Activated T-helper 1 cell treated with Interleukin-2 at 50 U/mL for 16 hours (primary cell): ENCODE measurements at places on chromosomes 13 and 19.

DNA sequence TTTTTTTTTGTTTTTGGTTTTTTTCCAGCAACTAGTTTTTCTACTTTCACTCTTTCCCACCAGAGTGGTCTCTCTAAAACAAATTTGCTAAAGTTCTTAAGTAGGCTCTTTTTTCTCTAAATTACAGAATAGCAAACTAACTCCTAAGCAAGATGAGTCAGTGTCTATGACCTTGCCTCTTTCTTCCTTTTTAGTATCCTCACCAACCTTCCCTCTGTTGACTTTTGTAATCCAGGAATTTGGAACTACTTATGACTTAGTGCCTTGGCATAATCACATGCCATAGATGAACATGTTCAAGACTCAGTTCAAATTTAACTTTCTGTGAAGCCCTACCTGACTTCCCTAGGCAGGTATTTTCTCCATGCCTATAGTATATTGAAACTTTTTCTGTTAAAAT, 32.3 kb upstream of the AKAP11 start:
- DNase-seq, result no peak

- DNase-seq, result no peak
Measured at GRCh38 chr13:79466872-79467271, 14.1 kb upstream of the NDFIP2 start.

DNA sequence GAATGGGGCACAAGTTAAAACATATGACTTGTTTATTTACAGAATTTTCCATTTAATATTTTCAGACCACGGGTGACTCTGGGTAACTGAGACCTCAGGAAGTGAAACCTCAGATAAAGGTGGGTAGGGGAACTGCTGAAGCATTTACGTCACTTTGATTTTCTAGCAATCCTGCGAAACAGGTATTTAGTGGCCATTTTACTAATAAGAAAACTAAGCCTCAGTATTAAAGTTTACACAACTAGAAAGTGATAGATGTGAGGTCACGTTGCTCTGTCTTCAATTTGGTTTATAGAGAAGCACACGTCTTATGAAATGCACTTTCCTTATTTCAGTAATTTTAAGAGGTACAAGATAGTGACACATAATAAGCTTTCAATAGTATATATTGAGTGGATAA, 402.8 kb downstream of the FGF9 start:
- no peak for DNase-seq

- no peak for DNase-seq
Measured at GRCh38 chr13:70339738-70340137, 231.5 kb upstream of the KLHL1 start.

- no peak for DNase-seq
Measured at GRCh38 chr19:485583-486236, 10.6 kb upstream of the MADCAM1 start.

DNA sequence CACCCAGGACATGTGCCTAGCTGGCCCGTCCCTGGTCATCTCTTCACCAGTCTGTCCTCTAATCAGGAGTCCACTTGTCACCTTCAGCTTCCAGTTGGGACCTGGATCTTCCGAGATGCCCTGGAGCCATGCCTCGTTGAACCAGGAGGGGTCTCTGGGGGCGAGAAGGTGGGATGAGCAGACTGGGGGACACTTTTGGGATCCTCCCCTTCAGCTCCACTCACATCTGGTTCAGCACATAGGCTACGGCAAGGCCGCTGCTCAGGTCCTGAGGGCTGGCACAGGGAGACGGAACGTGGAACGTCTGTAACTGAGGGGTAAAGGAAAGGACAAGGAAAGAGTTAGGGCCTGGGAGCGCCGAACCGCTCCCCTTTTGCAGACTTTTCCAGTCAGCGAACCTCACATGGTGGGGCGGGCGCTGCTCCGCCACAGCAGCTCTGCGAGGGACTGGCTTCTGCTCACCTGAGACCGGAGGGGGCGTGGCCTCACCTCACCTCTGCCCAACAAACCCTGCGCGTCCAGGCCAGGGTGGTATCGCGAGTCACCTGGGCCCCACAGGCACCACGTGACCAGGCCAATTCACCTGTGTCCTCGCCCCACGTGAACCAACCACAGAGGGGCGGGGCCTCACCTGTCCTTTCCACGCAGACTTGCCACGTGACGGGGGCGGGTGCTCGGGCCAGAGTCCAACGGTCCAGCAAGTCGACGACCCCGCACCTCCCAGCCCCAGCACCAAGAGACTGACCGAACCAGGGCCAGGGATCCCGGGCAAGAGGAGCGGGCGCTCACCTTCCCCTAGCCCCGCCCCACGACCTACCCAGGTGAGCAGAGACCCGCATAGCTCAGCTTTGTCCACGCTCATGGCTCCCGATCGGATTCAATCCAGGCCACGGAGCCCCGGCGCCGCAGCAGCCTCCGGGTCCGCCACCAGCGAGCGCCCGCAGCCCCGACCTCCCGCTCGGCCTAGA, at the start of gene HOOK2:
HOOK2 (minus strand) TSS at position 965 of the 968 bp plus-strand sequence; CDS start at position 862, 103 bp downstream.
- no peak for DNase-seq

GRCh38 chr19:35718345-35719041, 690 bp downstream of the KMT2B start:
- DNase-seq, result peak; percentile 31

- DNase-seq, result no peak
Measured at GRCh38 chr13:24679686-24680085, 522 bp upstream of the ATP12A start.

DNA sequence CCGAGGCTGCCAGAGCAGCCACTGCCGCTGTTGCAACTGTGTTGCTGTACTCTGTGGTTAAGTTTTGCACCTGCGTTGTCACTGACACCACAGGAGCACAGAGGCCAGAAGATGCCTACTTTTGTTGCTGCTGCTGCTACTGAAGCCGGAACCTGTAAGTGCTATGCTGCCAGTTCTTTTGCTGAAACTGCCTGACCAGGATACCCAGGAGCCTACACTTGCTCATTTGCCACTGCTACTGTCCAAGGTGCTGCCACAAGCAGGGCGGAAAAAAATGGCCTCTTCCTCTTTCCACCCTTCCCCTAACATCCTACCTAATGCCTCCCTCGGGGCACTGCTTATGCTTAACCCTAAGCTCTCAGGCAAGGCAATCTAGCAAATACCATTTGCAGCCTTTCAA, 29.0 kb upstream of the NBEA start:
- no peak for DNase-seq

DNA sequence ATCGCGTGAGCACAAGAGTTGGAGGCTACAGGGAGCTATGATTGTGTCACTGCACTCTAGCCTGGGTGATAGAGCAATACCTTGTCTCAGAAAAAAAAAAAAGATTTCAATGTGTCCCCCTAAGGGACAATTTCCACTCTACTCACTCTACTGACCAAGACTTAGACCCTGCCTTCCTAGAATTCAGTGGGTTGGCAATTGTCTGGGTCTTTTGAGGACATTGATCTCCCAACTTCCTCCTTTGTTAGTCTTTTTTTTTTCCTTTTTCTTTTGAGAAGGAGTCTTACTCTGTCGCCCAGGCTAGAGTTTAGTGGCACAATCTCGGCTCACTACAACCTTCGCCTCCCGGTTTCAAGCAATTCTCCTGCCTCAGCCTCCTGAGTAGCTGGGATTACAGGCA, 2.2 kb downstream of the SPTBN4 start:
- no peak for DNase-seq

DNA sequence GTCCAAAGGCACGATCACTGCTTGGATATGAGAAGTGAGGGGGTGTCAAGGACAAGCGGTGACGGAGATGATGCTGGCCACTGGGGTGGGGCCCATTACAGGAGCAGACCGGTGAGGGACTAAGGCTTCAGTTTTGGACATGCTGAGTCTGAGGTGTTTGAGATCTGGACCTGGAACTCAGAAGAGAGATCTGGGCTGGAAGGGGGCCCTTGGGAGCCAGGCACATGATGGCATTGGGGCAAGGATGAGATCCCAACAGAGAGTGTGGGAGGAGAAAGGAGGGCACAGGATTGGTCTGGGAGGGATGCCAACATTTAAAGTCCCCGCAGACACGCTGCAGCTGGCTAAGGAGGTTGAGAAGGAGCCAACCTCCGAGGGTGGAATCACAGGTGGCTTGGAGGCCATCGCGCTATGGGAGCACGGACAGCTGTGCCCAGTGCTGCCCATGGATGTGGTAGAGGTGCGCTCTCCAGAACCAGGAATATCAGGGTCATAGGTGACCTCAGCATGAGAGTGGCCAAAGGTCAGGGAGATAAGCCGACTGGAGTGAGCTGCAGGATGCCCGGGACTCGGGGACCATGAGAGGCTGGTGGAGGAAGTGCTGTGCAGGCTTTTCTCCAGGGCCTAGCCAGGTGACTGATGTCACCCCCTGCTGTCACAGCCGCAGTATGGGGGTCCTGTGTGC, 21.8 kb downstream of the DHRS12 start:
- DNase-seq, result no peak

GRCh38 chr19:17281391-17282304, at the start of gene ANKLE1:
ANKLE1 (plus strand) TSS chr19:17281901; CDS start chr19:17281921, 20 bp downstream.
- DNase-seq, result no peak

- no peak for DNase-seq
Measured at GRCh38 chr13:108352599-108352998, 83.1 kb downstream of the TNFSF13B start.

DNA sequence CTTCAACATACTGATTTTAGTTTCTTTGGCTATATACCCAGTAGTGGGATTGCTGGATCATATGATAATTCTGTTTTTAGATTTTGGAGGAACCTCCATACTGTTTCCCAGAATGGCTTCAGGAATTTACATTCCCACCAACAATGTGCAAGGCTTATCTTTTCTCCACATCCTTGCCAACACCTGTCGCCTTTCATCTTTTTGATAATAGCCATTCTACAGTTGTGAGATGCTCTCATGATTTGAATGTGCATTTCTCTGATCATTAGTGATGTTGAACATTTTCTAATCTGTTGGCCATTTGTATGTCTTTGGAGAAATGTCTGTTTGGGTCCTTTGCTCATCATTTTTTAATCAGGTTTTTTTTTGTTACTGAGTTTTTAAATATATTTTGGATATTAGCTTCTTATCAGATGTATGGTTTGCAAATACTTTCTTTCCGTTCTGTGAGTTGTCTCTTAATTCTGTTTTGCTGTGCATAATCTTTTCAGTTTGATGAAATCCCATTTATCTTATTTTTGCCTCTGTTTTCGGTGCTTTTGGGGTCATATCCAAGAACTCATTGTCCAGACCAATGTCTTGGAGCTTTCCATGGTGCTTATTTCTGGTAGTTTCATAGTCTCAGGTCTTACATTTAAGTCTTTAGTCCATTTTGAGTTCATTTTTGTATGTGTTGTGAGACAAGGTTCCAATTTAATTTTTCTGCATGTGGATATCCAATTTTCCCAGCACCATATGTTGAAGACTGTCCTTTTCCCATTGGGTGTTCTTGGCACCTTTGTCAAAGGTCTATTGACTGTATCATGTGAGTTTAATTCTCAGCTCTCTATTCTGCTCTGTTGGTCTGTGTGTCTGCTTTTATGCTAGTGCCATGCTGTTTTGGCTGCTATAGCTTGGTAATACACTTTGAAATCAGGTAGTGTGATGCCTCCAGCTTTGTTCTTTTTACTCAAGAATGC, 44.5 kb downstream of the ARHGEF7 start:
- no peak for DNase-seq

- DNase-seq, result no peak
Measured at GRCh38 chr13:111659842-111660241, 339.4 kb downstream of the TEX29 start.

DNA sequence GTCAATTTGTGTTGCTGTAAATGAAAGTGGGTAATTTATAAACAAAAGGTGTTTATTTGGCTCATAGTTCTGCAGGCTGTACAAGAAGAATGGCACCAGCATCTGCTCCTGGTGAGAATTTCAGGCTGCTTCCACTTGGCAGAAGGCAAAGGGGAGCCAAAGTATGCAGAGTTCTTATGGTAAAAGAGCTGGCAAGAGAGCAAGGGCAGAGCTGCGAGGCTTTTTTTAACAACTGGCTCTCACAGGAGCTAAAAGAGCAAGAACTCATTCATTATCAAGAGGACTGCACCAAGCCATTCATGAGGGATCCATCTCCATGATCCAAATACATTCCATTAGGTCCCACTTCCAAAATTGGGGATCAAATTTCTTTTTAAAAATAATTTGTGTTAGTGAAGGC, 1712.7 kb downstream of the SLITRK5 start:
- DNase-seq, result no peak

- DNase-seq, result no peak
Measured at GRCh38 chr19:30324982-30325381, 47.2 kb upstream of the ZNF536 start.

DNA sequence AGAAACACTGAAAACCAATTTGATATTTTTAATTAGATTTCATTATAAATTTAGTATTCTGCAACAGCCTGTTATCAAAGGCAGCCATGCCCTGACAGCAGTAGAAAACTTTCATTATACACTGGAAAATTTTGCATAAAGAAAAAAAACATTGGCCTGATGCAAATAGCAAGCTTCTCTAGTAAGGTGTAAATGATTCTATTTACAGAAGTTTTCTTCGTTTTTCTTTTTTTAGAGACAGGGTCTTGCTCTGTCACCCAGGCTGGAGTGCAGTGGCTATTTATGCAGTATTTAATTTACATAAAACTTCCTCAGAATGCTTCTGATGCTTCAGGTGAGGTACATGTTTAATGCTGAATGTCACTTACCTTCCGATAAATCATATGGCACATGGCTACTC, 67.0 kb downstream of the ABCC4 start:
- no peak for DNase-seq

DNA sequence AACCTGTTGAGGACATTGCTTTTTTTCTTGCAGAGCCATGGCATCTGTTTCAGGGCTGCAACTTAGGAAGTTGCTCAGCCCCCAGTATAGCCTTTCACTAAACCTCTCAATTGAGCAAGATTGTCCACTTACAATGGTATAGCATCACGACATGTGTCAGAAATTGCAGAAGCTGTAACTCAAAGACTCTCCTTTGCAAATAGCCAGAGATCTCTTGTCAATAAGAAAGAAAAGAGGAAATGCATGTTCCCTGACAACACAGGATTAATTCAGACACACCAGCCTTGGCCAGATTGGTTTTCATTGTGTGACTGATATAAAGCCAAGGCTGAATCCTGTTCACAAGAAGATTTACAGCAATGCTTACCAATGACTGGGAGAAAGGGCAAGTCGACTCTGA, 38.7 kb upstream of the CYSLTR2 start:
- DNase-seq, result no peak

GRCh38 chr13:44711706-44712105, 135.6 kb upstream of the TSC22D1 start:
- DNase-seq, result no peak

DNA sequence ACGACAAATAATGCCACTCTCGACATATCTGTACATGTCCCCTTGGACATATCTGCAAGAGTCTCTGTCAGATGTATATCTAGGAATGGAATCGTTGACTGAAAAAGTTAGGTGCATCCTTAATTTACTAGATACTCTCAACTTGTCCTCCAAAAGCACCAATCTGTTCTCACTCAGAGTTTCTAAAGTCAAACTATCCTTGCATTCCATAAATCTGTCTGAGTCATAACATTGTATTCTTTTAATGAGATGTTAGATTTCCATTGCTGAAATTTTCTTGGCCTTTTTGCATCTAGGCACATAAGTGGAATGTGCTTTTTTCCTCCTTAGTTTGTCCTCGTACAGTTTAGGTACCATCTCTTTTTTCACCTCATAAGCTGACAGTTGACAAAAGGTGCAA, 139.8 kb downstream of the PTPRS start:
- DNase-seq, result no peak
